ENCODE measurements at places on chromosomes 2 and 18.

GRCh38 chr2:23565814-23566213, 180.8 kb downstream of the KLHL29 start:
- DNase-seq = no peak

DNA sequence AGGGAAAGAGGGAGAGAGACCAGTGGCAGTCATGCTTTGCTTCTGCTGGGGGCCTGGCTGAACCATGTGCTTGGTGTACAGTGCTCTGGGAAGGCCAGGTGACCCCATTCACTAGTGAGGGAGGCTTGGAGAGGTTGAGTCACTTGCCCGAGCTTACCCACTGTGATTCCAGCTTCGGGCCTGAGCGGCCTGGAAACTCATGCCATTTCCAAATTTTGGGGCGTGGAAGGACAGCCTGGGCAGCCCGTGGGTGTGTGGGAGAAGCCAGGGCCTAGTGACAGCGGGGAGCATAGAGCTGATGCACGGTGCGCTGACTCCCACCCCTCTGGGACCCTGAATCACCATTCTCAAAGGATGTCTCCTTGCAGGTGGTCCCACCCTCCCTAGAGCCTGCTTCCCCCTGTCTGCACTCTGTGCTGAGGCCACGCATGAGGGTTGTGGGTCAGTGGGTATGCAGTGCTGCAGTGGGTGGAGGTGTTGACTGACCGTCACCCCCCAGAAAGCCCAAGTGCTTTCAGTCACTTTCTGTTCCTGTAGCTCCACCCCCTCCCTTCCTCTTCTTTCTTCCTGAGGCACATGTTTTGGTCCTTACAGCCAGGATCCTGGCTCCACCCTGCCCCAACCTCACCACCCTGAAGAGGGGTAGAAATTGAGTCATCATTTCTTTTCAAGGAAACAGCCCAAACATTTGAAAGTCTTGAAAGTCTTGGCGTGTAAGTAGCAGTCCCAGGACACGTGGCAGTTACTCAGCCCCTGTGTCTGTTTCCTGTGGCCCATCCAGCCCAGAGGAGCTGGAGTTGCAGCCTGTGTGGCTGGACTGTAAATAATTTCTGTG, 69.3 kb upstream of the MCFD2 start:
- peak; percentile 41 for DNase-seq

DNA sequence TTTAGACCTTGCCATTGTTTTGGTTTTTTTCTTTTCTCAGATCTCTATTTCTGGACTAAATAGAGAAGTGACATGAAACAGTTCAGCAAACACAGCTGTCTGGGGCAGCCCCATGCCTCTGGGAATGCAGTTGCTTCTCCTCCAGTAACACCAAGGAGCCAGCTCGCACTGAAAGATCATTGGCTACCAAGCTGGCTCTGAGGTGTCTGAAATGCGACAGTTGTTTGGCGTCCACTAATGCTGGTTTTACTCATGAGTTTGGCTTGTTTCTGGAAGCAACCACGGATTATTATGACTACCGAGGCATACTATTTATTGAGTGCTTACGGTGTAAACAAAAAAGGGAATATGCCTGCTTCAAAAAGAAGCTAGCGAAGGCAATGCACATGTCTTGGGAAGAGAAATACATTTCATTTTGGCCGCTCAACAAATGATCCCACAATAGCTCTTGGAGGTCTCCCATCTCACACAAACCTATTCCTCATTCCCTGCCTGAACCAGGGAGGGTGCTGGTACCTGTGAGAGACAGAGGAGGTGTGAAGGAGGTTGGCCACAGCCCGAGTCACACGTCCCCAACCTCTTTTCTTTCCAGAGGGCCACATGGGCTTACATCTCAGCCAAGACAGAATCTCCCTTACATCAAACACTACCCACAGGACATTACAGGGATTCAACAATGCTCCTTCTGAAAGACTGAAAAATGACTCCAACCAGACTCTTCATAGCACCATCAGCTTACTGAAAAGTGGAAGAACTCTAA, 37.5 kb upstream of the NEB start:
- no peak for DNase-seq

GRCh38 chr2:166653185-166653813, 159.2 kb upstream of the SCN7A start:
- no peak for DNase-seq

- DNase-seq = no peak
These were observed 67.6 kb upstream of the MCFD2 start for GRCh38 chr2:46983065-46983801.

DNA sequence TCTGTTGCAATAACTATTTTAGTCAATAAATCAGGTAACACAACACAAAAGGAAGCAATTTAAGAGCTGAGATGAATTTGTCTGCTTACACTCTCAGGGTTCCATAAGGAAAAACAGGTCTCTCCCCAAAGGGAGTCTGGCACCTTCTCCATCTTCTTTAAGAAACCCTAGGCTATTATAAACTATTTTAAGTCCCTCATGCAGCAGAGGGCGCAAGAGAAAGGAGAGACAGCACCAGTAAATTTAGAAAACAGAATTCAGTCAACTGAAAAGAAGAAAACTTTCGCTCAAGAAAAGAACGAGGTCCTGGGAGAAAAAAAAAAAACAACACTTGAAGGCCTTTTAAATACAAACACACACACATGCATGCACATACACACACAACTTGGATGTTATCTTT, 19.1 kb downstream of the SULT1C4 start:
- DNase-seq = no peak

DNA sequence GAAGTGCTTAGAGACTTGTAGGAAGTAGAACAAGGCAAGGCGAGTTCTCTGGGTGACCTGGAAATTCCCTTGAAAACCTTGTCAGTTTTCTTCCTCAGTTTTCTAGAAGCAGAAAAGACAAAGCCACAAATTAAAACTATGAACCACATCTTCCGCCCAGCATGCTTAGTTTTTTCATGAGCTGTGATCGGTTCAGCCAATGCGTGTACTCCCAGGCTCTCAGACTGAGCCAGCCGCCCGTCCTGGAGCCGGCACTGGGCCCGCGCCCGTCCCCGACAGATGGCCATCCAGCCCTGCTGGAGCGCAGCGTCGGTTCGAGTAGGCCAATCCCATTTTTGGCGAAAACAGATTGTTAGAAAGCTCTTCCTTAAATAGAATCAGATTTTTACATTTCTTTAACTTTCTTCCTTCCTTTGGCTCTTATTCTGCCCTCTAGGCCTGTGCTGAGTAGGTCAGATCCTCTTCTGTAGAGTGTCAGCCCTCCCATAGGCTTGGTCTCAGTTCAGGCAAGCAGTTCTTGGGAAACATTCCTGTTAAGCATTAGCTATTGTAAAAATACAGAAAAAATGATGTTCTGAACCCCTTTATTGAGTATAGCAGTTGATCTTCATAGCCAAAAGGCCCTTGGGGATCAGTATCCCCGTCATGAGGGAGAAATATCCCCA, 112.5 kb downstream of the NCK2 start:
- DNase-seq = no peak

DNA sequence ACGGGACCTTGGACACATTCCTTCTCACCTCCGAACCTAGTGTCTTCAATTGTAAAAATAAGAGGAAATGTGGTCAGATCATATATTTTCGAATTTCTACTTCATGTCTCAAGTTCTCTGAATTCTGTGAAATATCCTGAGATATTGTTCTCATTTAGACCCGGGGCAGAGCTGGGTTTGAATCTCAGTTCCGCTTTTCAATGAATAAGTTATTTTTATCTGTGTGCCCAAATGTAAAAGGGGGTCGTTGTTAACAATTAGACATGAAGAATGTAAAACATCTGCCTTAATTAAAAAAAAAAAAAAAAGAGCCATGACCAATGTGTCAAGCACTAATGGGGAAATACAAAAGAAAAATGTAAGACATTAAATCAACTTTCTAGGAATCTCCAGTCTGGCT, 48.9 kb upstream of the BCL11A start:
- no peak for DNase-seq

DNA sequence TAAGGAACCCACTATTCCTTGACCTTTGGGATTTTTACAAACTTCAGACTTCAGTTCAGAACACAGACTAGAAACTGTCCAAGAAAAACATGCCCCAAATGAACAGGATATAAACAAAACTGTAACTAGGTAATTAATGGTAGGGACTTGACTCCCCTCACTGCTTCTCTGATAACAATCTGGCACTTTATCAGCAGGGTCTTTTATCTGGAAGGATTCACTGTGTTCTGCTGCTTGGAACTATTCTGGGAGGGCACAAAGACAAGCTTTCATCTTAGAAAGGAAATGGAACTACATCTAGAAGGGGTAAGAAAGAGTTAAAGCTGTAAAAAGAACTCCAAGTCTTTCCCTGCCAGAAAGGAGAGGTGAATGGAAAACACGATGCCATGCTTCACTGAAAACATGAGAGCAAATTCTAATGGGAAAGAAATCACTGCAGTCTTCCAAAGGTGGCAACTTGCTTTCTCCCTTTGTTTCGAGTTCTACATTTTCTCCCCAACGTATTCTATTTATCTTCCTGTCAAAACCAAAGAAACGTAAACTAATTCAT, 181.2 kb downstream of the THADA start:
- DNase-seq = no peak

- no peak for DNase-seq
These were observed 46.6 kb upstream of the SERTAD2 start for GRCh38 chr2:64700133-64700809.

- DNase-seq = no peak
These were observed 29.3 kb downstream of the COL6A3 start for GRCh38 chr2:237384672-237385020.

- no peak for DNase-seq
These were observed 3.0 kb upstream of the FOSL2 start for GRCh38 chr2:28389399-28390240.

DNA sequence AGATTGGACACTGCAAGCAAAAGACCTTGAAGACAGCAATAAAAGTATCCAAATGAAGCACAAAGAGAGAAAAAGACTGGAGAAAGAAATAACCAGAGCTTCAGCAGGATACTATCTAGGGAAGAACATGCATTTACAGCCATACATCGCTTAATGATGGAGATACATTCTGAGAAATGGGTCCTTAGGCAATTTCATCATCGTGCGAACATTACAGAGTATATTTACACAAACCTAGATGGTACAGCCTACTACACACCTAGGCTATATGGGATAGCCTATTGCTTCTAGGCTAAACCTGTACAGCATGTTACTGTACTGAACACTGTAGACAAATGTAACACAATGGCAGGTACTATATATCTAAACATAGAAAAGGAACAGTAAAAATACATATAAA, 11.9 kb downstream of the OLA1 start:
- DNase-seq = no peak

GRCh38 chr18:79117385-79117784, 48.2 kb downstream of the ATP9B start:
- DNase-seq = no peak

Data from activated CD4-positive, alpha-beta T cell treated with anti-CD3 and anti-CD28 coated beads for 24 hours (primary cell).